ENCODE measurements at places on chromosomes 12 and 14.

GRCh38 chr12:11716794-11717518, 67.5 kb downstream of the ETV6 start:
- DNase-seq = no peak

DNA sequence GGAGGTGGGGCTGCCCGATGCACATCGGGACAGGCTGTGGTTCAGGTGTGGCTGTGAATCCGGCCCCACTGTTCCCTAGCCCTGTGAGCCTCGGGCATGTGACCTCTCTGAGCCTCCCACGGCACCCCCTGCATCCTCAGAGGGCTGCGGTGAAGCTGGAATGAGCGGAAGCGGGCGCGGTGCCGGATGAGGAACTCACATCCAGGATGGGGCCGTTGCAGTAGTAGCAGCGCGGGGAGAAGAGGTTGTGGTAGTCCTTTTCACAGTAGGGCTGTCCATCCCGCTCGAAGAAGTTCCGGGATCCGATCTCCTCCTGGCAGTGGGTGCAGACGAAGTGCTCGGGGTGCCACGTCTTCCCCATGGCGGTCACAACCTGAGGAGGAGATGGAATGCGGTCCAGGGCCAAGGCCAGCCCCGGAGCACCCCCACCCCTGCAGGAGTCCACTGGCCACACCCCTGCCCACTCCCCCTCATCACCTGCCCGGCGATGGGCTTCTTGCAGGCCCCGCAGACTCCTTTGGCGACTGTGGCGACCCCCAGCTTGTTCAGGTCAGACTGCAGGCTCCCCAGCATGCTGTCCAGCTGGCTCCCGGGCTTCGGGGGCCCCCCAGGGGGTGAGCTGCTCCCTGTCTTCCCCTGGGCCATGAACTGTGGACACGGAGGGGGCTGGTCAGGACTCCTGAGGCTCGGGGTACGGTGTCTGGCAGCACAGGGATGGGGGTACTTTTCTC, 13.9 kb upstream of the RPLP0 start:
- DNase-seq = no peak

GRCh38 chr12:13186302-13186701, 10.2 kb upstream of the EMP1 start:
- DNase-seq = no peak

GRCh38 chr14:78595797-78596196, 425.6 kb downstream of the NRXN3 start:
- DNase-seq = no peak

DNA sequence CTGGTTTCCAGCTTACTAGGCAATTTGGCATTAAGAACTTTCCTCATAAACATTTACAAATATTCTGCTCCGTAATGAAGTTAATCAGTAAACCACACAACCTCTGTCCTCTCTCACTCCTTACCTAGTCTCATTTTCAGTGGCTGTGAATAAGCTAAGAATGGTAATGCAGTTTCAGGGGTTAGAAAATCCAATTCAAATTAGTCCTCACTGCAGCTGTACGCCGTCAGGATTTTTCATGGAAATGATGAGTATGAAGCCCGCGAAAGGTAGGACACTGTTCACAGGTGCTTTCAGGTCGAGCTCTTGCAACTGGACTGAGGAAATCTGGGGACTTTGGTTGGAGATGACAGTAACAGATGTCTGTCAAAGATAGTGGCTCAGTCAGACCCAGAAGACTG, 29.6 kb downstream of the NR1H4 start:
- DNase-seq = no peak
